Stimulated activated CD8-positive, alpha-beta memory T cell treated with anti-CD3 and anti-CD28 coated beads, Interleukin-4, amount 100 ng/mL, for 1 hour (primary cell): ENCODE measurements at places on chromosomes 1 and 21.
A peak's percentile ranks its signal among the peaks of the same experiment; 100 is the strongest.

DNA sequence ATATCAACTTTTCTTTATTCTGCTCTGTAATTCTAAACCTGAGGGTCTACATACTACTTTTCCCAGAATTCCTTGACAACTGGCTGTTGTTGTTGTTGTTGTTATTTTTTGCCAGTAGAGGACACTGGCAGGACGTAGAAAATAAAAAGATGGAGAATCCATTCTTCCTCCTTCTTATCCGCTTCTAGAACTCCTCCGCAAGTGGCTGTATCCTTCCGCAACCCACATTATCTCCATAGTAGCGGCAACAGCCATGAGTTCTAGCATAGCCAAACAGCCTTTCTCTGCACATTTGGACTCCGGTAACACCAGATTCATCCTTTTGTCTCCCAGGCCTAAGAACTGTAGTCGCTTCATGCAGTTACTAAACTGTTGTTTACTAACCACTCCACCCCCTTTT, 91.1 kb upstream of the CACHD1 start:
- no peak for DNase-seq

DNA sequence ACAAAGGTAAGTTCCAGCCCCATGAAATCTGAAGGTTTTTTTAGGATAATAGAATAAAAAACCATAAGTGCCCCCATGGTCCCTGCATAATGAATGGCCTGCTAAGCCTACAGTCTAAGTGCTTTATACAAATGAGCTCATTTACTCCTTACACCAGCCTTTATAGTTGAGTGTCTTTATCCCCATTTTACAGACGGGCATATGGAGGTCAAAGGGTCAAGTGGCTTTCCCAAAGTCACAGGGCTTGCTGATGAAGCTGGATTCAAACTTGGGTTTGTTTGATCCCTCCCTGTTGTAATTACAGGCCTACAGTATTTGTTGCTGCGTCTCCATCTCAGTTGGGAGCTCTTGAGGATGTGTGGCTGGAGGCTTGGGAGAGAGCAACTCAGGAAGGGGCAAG, 28.3 kb upstream of the ARHGEF10L start:
- no peak for DNase-seq

DNA sequence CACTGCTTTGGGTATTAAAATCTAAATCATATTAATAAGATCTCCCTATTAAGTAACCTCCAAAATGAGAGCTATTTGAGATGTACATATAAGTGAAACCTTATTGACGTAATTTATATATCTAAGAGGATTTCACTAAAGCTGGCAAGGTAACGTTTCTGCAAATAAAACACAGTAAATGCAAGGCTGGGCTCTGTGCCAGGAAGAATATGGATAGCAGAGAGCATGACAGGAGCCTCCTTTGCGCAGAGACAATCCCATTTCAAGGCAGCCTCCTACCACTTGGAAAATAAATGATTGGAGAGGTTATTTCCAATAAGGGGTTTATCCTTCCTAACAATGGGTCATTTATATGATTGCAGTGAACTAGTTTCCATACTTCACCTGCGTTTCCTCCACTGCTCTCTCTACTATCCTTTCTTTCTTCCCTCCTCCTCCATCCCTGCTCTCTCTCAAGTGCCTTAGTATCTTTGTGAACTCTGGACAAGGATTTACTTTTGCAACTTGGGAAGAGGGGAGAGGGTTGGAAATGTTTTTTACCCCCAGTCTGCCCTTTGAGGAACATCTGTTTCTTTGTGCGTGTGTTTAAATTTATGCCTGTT, 3.0 kb upstream of the NFIA start:
- no peak for DNase-seq

GRCh38 chr21:44694776-44695175, 2.2 kb upstream of the KRTAP10-12 start:
- DNase-seq, result no peak

- DNase-seq, result no peak
Observed at GRCh38 chr1:111211921-111212320, 11.5 kb upstream of the DENND2D start.

DNA sequence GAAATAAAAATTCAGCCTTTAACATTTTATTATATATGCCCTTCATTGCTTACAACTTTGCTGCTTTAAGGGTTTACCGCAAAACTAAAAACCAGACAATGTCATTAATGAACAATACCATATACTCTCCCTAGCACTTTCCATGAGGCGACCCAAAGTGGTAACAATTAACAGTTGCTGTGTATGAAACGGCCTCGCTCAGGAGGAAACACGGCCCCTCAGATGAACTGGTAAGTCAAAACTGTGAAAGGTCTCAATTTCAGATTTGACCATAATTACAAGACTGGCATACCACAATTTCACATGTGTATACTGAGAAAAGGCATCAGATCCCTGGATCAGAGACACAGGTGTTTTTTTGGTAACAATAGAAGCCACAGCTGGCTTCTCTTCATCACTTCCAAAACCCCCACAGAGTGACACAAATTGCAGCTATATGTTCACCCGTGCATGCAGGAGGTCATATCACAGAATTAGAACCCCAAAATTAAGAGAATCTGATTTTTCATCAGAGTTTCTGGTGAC, 611.9 kb upstream of the ADAMTS5 start:
- no peak for DNase-seq

DNA sequence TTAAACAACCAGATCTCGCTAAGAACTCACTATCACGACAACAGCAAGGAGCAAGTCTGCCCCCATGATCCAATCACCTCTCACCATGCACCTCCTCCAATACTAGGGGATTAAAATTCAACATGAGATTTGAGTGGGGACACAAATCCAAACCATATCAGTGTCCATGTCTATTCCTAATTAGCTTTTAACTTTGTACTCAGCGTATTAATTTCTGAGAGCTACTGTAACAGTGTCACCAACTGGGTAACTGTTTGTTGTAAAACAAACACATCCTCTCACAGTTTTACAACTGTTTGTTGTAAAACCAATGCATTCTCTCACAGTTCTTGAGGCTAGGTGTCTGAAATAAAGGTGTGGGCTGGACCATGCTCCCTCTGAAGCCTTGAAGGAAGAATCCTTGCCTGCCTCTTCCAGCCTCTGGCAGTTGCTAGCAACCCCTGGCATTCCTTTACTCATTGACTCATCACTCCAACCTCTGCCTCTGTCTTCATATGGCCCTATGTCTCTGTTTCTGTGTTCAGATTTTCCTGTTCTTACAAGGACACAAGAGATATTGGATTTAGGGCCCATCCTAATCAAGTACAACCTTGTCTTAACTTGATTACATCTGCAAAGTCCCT, 121.2 kb downstream of the LTN1 start:
- no peak for DNase-seq

- DNase-seq, result peak; percentile 44
Observed at GRCh38 chr1:206784471-206784903, 12.2 kb upstream of the IL10 start.

- no peak for DNase-seq
Observed at GRCh38 chr1:162708286-162708685, 76.0 kb downstream of the DDR2 start.

DNA sequence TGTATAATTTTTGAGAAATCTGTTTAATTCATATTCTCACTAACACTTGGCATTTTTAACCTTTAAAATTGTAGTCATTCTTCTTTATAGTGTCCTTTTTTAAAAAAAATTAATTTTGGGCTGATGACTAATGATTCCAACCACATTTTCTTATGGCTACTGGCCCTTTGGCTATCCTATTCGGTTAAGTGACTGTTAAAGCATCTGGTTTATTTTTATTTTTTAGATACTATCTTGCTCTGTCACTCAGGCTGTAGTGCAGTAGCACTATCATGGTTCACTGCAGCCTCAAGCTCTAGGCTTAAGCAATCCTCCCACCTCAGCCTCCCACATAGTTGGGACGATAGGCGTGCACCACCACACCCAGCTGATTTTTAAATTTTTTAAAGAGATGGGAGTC, 723.2 kb upstream of the CXADR start:
- no peak for DNase-seq

DNA sequence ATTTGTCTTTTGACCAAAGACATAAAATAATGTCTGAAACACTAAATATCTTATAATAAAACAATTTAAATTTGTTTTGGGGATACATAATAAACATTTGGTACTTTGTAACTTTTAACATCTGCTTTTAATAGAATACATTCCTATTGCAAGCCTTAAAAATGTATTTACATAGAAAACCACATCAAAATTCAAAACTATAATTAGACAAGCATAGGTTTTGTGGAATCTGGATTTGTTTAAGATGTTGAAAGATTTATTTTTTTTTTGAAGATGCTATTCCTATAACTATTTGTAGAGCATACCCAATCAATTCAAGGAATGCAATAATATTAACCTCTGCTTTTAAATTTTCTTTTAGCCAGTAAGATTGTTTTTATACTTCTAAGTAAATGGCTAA, 125.7 kb downstream of the FMN2 start:
- DNase-seq, result no peak
